Esophagus muscularis mucosa (tissue), 4 donors: ENCODE measurements at places on chromosomes 7 and 10. TPM values are rescaled to one million over a fixed set of nuclear protein-coding genes. Genes with fewer than 3 reads are reported as not detected.

GRCh38 chr7:105896407-105896911 lies 20.1 kb upstream of the ATXN7L1 start:
- H3K27me3 ChIP-seq: no peaks in the 10 kb centered on the region
- H3K4me1 ChIP-seq: peaks cover 9% of the 10 kb centered on the region
- H3K4me3 ChIP-seq: no peak overlapping the region
- H3K36me3 ChIP-seq: no peaks in the 10 kb centered on the region
- DNase-seq: no peak
- no peak overlapping the region for H3K27ac ChIP-seq

Gene LRIT1
- not detected for total RNA-seq

DNA sequence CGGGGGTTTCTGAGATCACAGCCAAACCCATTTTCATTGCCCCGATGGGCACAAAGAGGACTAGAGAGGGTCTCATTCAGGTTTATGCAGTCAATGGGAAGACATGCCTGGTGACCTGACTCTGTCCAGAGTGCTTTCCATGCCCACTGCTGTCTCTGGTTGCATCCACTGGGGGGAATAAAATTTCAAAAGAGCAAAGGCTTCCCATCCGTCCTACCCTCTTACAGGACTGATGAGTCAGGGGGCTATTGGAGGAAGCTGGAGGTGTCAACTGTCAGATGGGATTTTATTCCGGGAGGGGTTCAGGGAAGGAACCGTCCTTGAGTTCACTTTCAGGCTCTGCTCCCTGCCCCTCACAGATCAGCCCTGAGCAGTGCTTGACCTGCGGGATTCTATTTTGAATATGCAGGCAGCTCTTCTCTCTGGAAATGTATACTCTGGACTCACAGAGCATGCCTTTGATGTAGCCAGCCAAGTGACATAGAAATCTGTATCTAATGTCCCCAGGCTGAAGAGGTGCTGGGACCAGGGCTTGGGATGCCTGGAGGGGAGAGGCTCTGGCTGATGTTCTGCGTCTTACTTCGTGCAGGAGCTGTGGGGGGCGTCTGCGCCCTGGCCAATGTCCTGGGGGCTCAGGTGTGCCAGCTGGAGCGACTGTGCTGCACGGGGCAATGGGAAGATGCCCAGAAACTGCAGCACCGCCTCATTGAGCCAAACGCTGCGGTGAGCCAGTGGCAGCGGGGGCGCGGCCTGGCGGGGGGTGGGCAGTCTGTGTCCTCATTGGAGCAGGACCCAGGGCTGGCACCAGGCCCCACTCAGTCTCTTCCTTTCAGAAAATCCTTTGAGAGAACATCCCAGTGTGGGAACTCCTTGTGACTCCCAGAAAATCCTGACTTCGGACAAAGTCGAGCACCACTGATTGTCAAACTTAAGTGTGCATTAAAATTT lies 12.0 kb downstream of the C10orf62 start:
- H3K4me1 ChIP-seq: peaks cover 15% of the 10 kb centered on the region
- no peak overlapping the region for H3K27ac ChIP-seq
- H3K36me3 ChIP-seq: no peaks in the 10 kb centered on the region
- DNase-seq: no peak
- H3K27me3 ChIP-seq: no peaks in the 10 kb centered on the region
- no peak overlapping the region for H3K4me3 ChIP-seq

DNA sequence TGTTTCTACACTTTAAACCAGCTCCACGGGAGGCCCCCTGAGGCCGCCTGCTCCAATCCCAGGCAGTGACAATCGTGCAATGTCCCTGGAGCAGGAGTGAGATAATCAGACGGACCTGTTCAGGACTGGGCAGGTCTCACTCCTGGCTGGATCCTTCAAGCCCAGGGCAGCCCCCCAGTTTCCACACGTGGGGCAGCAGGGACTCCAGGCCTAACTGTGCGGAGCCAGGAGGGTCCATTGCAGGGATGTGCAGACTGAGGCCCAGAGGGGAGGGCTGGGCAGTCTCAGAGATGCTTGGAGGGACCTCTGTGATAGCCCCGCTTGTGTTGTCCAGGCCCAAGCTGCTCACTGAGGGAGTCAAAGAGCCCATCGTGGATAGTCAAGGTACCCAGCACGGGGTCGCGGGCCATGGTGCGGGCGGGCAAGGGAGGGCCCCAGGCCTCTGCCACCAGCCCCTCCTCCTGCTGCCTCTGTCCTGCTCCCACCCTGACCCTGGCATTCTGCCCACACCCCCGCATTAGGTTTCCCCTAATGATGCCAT lies 110.5 kb upstream of the KCTD7 start:
- no peaks in the 10 kb centered on the region for H3K27me3 ChIP-seq
- DNase-seq: no peak
- H3K4me3 ChIP-seq: no peak overlapping the region
- no peak overlapping the region for H3K27ac ChIP-seq
- no peaks in the 10 kb centered on the region for H3K36me3 ChIP-seq
- no peaks in the 10 kb centered on the region for H3K4me1 ChIP-seq
